ENCODE measurements at places on chromosomes 16 and 17.

- no peak for DNase-seq
Measured at GRCh38 chr16:25855818-25856217, 164.1 kb downstream of the HS3ST4 start.

DNA sequence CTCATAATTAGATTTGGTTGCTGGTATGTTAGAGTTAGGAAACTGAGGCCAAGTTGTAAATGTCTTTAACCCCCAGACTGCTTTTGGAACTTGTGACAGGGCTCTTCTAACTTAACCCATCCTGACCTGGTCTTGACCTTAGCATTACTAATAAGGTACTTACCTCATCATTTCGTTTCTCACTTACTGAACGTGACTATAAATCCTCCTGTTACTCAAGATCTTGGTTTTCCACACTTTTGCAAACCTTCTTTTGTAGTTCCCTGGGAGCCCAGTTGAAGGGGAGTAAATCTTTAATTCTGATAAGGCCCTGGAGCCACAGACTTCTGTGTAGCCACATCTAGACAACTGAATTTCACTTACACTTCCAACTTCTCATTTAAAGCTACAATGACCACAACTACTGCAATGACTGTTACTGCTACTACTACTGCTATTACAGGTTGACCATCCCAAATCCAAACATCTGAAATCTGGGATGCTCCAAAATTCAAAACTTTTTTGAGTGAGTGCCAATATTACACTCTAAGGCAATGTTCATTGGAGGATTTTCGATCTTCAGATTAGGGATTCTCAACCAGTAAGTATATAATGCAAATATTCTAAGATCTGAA lies 248.8 kb upstream of the TBX2 start:
- DNase-seq: no peak

DNA sequence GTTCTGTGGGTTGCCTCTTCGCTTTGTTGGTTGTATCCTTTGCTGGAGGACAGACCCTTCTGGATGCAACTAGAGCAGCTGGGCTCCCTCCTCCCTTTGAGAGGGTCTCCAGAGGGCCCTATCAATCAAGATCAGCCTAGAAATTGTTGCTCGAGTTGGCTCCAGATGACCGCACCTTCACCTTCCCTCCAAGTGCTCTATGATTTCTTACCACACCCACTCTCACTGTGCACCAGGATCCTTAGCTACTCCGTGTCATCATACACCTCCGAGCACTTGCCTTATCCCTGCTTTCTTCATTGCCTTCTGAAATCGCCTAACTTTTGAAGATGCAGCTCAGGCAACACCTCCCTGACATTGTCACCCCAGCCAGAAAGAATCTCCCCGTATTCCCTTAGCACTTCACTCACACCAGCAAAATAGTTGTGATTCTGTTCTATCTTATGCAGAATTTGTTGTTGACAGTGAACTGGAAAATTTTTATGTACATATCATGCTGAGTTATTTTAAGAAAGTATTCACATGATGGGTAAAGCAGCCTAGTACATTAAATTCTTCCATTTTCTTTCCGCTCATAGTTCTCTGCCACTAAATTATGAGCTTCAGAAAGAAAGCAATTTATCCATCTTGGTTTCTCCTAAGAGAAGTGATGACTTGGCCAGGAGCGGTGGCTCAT lies 52.9 kb downstream of the ABAT start:
- DNase-seq: no peak

DNA sequence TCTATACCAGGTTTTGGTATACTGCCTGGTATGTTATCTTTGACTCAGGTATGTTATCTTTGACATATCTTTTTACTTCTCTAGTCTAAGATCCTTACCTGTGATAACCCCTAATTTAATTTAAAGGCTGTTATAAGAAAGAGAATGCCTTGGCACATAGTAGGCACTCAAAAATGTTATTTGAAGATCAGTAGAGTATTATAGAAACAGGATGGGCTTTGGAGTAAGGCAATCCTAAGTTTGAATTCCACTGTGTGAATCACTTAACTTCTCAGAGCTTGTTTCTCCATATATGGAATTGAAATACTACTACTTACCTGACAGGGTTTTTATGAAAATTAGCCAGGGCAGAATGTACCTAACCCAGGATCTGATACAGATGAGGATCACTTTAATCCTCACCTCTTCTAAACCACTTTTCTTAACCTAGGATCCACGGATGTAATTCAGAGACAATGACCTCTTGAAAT lies 1.2 kb downstream of the BRIP1 start:
- no peak for DNase-seq

DNA sequence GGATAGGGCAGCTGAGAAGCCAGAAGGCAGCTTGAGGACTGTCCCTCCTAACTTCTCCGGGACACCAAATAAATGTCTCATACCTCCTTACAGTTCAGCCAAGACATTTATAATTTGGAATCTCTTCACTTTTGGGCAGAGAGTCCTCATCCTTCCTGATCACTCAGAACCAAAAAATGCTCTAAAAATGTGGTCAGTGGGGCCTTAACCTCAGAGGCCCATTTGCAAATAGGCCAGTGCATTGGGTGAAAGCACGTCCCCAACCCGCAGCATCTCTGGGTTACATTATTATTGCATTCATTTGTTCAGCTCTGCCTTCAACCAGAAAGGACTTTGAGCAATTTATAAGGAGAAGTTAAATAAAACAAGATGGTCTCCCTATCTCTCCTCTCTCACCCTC lies 112.4 kb upstream of the IRX3 start:
- DNase-seq: no peak

DNA sequence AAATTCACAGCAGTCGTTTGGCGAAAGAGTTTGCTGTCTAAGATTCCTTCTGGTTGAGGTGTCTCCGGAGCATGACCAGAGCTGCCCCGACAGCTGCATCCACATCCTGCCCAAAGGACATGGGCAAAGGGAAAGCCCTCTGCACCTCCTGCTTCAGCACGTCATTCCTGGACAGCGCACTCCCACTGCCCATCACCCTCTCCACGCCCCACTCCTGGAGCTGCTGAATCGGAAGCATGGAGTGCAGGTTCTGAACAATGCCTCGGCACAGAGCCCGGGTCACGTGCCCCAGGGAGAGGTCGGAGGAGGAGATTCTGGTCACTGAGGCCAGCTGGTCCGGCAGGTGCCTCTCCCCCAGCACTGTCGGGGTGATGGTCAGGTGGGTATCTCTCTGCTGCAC lies 1.3 kb upstream of the TRPV1 start:
- no peak for DNase-seq

- DNase-seq: no peak
Measured at GRCh38 chr17:50725769-50726655, 6.6 kb downstream of the LUC7L3 start.

DNA sequence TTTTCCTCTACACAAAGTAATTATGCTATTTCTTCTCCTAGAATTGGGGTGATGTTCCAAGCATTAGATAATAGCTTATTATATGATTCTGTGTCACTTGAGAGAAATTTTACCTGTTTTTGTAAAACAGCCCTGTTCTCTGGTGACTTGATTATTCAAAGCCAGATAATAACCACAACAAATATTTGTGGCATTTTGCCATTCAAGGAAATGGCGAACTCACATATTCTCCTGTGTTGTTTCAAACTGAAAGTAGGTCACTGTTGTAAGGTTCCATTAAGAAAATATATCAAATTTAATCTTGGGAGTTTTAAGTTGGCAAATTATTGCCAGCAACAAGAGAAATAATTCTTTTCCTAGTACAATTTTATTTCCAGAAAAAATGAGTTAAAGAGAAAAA lies 124.8 kb downstream of the STXBP4 start:
- DNase-seq: peak; percentile 42

GRCh38 chr16:81571592-81572385 lies 127.2 kb downstream of the CMIP start:
- no peak for DNase-seq

DNA sequence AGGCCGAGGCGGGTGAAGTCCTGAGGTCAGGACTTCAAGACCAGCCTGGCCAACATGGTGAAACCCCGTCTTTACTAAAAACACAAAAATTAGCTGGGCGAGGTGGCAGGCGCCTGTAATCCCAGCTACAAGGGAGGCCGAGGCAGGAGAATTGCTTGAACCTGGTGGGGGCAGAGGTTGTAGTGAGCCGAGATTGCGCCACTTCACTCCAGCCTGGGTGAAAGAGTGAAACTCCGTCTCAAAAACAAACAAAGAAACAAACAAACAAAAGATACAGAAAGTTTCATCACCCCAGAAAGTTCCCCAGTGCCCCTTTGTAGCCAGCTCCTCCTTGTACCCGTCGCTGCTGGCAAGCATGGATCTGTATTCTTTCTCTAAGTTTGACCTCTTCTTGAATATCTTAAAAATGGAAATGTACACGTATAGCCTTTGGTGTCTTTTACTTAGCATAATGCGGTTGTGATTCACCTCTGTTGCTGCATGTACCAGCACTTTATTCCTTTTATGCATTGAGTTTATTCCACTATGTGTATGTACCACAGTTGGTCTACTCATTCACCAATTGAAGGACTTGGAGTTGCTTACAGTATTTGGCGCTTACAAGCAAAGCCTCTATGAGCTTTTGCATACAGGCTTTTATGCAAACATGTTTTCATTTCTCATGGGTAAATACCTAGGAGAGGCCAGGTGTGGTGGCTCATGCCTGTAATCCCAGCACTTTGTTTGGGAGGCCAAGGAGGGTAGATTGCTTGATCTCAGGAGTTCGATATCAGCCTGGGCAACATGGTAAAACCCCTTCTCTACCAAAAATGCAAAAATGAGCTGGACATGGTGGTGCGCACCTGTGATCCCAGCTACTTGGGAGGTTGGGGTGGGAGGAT lies 87.5 kb upstream of the CLEC18A start:
- no peak for DNase-seq

- no peak for DNase-seq
Measured at GRCh38 chr16:73028263-73028662, 19.7 kb downstream of the ZFHX3 start.

GRCh38 chr17:40779181-40779909 lies 3.0 kb downstream of the KRT27 start:
- no peak for DNase-seq

DNA sequence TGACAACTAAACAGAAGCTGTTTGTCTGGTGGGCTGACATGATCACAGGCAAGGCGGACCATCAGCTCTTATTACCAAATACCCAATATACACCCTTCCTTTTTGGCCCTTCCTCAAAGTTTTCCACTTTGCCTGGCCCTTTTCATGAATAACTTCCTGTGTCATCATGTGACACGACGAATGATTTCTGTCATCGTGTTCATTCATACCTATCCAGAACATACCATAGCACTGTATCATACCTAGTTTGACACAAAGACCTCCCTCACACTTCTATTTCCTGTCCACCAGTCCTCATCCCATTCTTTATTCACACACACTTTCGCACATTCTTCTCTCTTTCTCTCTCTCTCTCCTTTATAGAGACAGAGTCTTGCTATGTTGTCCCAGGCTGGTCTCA lies 131.8 kb downstream of the STX8 start:
- no peak for DNase-seq

DNA sequence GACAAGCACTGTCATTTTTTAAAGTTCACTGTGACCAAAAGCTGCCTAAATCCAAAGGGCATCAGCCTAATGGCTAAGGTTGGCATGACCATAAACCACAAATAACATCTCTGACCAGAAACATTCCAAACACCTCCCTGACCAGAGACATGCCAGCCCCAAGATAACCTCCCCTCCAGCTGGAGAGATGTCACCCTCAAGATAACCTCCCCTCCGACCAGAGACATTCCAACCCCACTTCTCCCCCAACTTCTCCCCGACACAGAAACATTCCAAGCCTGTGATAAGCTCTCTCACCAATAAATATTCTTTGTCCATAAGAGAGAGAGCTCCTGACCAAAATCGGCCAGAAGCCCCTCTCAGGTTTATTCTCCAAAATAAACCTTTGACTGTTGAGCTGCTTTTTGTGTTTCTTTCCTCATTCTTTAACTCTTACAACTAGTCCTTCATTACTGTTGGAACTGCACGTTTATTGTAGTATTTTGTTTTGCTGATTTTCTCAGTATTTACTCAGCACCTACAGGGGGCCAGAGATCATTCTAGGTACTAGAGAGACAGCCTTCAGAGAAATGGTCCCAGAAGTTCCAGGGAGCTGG lies 325.6 kb downstream of the SLC39A11 start:
- DNase-seq: no peak

GRCh38 chr16:28288114-28288513 lies 4.2 kb upstream of the SBK1 start:
- no peak for DNase-seq

DNA sequence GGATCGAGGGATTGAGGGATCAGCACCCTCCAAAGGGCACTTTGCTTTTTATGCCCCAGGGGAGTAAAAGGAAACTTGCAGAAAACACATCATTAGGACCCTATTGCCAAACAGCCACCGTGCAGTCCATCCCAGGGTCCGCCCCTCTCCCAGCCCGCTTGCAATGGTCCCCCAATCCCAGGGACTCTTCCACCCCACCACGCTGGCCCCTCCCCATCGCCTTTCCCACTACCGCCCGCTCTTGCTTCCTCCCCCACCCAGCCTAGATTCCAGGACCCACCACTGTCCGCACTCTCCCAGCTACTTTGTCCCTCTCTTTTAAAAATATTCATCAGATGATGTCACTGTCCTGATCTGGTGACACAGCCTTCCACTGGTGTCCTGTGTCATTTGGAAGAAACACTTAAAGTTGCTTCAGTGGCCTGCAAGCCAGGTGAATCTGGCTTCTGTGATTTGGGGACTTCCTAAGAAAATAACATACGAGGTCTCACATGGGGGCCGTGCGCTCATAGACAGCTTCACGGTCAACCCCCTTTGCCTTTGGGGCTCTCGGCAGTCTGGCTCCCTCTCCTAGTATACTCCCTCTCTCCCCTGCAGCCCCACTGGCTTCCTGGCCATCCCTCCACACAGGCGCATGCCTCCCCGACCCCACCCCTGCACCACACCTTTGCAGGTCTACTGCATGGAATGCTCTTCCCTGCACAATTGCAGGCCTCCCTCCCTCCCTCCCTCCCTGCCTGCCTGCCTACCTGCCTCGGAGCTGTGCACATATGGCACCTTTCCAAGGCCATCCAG lies 127.9 kb downstream of the RBFOX3 start:
- no peak for DNase-seq

DNA sequence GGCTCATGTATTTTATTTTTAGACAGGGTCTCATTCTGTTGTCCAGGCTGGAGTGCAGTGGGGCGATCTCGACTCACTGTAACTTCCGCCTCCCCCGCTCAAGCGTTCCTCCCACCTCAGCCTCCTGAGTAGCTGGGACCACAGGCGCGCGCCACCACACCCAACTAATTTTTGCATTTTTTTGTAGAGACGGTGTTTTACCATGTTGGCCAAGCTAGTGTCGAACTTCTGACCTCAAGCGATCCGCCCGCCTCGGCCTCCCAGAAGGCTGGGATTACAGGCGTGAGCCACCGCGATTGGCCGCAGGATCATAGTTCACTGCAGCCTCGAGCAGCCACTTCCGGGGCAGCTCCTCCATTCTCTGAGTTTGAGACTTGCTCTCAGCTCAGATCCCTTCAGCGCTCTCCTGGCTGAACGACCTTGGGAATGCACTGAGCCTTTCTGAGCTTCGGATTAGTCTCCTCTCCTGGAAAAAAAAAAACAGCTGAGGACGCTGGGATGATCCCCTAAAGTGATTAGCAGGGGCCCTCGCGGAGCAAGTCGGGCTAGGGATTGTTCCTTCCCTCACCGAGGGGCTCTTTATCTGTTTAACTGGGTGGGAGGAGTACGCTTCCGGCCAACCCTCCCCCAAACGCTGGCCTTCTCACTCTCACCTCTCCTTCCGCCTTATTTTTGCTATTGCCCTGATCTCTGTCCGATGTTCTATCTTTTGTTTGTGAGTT lies 1.1 kb upstream of the PKMYT1 start:
- no peak for DNase-seq

Data from CD4-positive, alpha-beta T cell treated with Interleukin-21 for 1 hour (primary cell).